ENCODE measurements at places on chromosomes 5 and 9.
A peak's percentile ranks its signal among the peaks of the same experiment; 100 is the strongest.

GRCh38 chr5:91110686-91111085 lies 272.4 kb downstream of the ARRDC3 start:
- no peak for DNase-seq

GRCh38 chr9:121888438-121888775 lies 204.7 kb downstream of the TTLL11 start:
- no peak for DNase-seq

GRCh38 chr9:79988126-79988525 lies 416.4 kb downstream of the TLE4 start:
- no peak for DNase-seq

DNA sequence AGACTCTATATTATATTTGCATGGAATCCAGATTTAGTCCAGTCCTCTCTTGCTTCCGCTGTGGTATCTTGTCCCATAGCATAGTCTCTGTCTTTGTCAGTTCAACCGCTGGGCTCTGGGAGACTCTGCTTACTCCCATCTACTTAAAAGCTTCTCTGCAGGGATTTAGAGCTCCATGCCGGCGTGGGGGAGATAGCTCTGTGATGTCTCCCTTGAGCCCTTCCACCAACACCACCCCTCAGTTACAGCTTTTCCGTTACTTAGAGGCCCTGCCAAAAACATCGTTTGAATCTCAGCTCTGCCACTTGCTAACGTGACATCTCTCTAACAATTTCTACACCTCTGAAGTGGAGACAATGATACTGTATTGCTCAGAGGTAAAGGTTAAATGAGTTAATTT lies 306.1 kb upstream of the ZNF608 start:
- no peak for DNase-seq

DNA sequence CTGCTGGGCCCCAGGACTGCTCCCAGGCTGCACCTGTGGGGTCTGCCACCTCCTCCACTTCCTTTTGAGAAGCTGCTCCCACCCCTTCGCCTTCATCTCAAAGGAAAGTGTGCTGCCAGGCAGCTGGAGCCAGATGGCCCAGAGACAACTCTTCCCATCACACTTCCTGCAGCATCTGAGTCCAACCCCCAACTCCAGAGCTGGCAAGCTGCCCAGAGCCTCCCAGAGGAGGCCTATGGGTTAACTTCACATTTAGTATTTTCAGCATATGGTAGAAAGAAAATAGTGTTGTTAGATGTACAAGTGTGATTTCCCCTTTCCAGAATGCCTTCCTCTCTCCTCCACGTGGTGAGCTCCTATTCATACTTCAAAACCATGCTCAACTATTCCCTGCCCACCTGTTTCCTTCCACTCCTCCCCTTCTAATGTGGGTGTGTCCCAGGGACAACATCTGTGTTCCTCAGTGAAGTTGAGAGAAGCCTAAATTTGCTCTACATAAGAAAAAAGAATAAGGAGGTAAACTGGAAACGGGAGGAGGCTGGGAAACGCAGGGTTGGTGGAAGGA lies 38.6 kb upstream of the KCNMB1 start:
- peak; percentile 87 for DNase-seq

GRCh38 chr9:3868012-3868411 lies 342.2 kb upstream of the RFX3 start:
- no peak for DNase-seq

DNA sequence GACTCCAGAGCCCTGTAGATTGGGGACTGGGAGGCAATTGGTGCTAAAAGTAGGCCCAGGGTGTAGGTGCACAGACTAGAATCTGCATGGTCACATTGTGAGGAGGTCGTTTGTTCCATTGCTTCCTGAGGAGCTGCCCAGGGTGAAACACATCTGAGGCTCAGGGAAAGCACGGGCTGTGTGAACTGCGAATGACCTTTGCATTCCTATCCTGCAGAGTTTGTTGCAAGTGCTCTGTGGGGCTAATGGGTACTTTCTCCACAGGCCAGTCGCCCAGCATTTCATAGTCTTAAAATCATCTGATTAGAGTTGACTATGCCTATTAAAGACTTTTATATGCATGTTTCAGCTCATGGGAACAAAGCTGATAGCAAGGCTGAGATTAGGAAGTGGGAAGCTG lies 14.4 kb upstream of the SLC46A2 start:
- DNase-seq, result no peak

GRCh38 chr9:19934301-19934871 lies 145.5 kb upstream of the SLC24A2 start:
- DNase-seq, result no peak

- DNase-seq, result no peak
These were observed 393.5 kb downstream of the DIRAS2 start for GRCh38 chr9:90249094-90249493.

DNA sequence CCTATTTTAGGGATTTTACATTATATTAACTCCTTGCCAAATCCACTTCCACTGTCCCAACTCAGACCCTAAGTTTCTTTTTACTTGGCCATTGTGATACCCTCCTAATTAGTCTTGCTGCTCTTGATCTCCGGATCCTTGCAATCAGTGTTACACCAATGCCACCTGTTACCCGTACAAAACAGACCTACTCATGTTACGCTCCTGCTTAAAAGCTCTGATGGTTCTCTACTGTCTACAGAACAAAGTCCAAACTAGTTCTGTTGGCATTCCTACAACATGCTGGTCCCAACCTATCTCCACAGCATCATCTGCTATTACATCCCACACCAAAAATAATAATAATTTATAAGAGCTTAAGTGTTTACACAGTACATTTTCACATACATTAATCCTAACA lies 9.8 kb downstream of the ECPAS start:
- no peak for DNase-seq

DNA sequence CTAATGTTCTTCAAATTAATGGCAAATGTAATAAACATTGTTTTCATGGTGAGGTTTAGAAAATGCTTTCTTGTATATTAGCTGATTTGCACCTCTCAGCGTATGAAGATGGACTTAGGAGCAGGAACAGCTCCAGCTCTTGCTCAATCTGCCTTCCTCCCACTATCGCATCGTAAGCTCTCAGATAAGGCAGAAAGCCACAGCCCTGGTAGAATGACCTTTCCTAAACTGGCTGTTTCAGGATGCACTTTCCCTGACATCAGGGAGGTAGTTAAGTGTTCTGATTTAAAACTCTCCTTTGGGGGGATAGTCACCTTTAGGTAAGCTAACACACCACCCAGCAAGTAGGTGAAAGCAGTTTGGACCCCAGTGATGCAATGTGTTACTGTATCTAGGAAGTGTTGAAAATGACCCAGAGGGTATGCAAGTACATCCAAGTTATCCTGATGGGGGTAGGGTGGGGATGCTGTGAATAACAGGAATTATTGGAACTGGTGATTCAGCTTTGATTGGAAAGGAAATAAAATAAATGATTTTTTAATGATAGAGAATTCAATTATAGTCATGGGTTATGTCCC lies 72.3 kb downstream of the LMNB1 start:
- DNase-seq, result no peak

DNA sequence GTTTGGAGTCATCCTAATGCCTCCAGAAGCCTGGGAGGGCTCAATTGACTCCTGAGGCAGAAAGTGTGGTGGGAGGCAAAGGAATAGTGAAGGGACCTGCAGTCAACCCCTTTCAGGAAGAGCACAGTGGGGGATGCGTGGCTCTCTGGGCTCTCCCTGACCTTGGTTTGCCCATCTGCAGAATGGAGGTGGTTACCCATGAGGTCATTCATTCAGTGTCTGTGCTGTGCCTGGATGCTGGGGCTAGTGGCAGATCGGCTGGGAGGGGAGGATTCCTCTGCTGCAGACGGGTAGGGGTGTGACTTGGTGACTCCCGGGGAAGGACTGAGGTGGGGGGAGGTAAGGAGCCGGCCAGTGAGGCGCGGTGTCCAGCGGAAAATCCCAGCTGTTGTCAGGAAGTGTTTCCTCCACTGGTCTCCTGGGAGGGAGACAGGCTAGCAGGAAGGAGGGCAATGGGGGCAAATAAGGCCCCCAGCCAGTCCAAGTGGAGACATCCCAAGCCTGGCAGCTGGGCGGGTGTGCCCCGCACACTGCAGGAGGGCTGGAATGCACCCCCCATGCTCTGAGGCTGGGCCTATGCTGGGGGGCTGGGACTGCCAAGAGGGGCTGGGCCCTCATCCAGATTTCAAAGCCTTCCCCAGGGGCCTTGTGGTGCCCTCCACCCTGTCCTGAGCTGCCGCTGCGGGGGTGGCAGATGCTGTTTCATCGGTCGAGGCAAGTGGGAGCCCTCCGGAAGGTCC lies 10.9 kb downstream of the CXXC5 start:
- peak; percentile 53 for DNase-seq

- no peak for DNase-seq
These were observed 7.7 kb downstream of the EHMT1 start for GRCh38 chr9:137626464-137626863.

GRCh38 chr9:113640418-113640817 lies 176.9 kb downstream of the RGS3 start:
- DNase-seq, result no peak

GRCh38 chr9:120891245-120891883 lies 14.4 kb upstream of the PHF19 start:
- no peak for DNase-seq

GRCh38 chr9:126293522-126293889 lies 33.1 kb upstream of the MVB12B start:
- no peak for DNase-seq

DNA sequence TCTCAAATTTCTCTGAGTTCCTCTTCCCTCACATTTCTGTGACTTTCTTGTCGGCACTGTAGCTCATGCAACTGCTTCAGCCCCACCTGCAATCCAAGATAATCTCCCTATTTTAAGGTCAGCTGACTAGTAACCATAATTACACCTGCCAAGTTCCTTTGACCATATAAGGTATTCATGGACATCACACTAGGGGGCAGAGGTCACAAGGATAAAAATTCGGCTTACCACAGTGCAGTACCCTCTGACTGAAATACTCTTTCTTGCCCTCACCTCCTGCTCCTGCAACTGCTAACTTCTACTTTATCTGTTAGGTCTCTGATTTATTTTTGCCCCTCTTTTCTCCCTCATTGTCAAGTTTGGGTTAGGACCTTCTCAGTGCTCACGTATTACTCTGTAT lies 144.2 kb downstream of the GDNF start:
- no peak for DNase-seq

- DNase-seq, result no peak
These were observed 46.9 kb upstream of the SYNPO start for GRCh38 chr5:150593593-150593992.

- DNase-seq, result no peak
These were observed 574.3 kb downstream of the PDE4D start for GRCh38 chr5:59319250-59319649.

DNA sequence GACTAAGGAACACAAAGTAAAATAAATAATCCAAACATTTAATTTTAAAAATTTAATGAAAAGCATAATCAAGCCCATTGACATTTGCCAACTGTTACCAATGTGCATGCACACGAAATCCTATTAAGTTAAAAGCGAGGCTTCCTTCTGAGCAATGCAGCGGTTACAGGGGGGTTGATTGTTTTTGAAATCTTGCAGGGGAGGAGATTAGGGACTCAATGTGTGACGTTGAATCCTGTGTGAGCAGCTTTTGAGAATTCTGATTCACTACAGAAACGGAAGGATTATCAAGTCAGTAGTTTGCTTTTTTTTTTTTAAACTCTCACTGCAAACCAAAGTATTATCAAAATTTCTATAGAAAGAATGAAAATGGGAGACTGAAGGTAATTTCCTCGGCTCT lies 109.5 kb downstream of the PRKACG start:
- DNase-seq, result no peak

DNA sequence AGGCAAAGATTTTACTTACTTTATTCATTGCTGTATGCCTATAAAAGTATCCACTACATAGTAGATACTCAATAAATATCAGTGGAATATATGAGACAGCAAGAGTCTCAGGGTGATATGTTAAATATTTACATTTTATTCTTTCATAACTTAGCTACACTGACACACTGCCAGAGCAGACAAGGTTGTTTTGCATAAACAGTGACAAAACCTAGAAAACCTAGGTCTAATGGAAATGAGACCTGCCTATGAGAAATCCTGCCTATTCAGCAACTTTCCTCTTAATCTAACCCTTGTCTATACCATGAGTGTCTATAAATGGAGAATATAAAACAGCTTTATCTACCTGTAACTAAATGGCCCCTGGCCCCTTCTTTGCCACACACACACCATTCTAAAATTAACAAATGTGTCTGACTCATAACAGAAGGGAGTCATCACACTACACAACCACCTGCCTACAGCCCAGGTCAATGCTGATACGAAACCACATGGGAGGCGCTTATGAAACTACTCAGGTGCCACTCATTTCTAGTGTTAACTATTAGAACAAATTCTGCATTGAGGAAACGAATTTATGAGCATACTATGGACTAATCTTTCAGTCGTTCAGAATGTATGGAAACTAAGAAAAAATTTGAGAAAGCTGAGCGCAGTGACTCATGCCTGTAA lies 60.3 kb downstream of the UBAP2 start:
- no peak for DNase-seq

GRCh38 chr5:111976705-111977435 lies 219.9 kb upstream of the NREP start:
- DNase-seq, result no peak

DNA sequence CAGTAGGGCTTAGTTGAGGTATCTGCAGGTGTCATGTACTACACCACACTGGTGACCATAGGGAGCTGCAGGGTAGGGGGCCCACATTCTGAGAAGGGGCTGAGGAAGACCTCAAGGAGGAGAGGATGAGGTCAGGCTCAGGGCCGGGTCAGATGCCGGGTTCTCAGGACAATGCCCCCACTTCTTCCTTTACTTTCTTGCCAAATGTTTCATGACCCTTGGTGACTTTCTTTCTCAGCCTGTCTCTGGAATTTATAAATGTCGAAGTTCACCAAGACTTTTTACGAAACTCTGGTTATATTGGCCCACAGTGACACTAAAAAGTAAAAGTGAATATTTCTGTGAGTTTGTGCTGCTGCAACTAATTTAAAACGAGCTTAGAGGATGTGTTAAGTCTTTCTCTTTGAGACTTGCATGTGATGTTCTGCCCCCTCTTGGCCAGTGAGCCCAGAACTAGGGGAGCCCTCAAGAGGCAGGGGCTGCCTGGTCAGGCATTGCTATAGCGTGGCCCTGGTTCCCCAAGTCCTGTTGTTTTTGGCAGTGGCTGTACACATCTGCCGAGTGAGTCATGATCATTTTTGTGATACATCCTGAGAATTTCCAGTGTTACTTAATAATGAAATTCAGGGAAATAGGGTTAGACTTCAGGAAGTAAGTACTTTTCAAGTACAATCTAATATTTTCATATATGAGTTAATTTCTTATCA lies 11.2 kb downstream of the ACO1 start:
- DNase-seq, result no peak

DNA sequence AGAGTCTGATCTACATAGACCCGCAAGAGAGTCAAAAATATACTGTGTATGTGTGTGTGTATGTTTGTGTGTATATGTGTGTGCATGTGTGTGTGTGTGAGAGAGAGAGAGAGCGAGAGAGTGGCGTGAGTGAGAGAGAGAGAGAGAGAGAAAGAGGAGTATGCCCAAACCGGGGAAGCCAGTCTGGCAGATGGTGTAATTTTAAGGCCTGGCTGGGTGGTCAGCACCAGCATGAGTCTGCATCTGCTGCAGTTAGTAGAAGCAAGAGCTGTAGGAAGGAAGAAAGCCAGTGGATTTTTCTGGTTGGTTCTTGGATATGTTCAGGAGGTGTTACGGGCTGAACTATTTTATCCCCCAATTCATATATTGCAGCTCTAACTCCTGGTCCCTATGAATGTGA lies 75.2 kb downstream of the ACTBL2 start:
- DNase-seq, result no peak

GRCh38 chr5:155309021-155309746 lies 295.6 kb downstream of the KIF4B start:
- peak; percentile 13 for DNase-seq

GRCh38 chr9:124839612-124840299 lies 13.5 kb upstream of the WDR38 start:
- DNase-seq, result no peak
